ENCODE measurements at places on chromosomes 12 and 14. TPM values are rescaled to one million over a fixed set of nuclear protein-coding genes. Genes with fewer than 3 reads are reported as not detected.

SLC15A4 gene
- 19.4 TPM for total RNA-seq

ASB2 gene
- total RNA-seq: 3.5 TPM

CFAP54 gene
- total RNA-seq: 3.1 TPM

ANO4 gene
- total RNA-seq: 0.23 TPM

LTBP2 gene
- 1.3 TPM for total RNA-seq

DHRS4L2 gene
- 17.1 TPM for total RNA-seq

NGB gene
- total RNA-seq: not detected

RIN3 gene
- total RNA-seq: 12.1 TPM

SMOC1 gene
- 189 TPM for total RNA-seq

KRT80 gene
- not detected for total RNA-seq

WNT5B gene
- total RNA-seq: 14.0 TPM

DNAH10 gene
- total RNA-seq: 2.0 TPM

DNA sequence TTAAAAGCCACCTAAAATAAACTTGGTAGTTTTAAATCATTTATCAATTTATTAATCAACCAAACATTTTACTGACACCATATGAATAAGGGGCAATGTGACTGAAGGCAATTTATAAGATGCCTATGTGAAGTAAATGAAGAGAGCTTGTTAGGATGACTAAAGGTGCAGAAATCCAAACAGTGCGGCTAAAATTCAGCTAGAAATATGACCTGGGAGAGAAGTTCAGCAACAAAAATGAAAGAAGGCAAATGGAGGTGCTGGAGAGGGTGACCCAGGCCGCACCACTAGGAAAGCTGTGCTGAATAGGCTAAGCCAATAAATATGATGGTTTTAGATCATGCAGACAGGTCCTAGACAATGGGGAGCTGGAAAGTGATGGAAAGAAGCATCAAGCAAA lies 403.7 kb downstream of the BTG1 start:
- H3K4me3 ChIP-seq: no peak overlapping the region
- no peaks in the 10 kb centered on the region for H3K36me3 ChIP-seq
- no peaks in the 10 kb centered on the region for H3K4me1 ChIP-seq
- no peak overlapping the region for H3K27ac ChIP-seq

GRCh38 chr14:80560800-80561657 lies 349.7 kb upstream of the DIO2 start:
- H3K27ac ChIP-seq: no peak overlapping the region
- no peaks in the 10 kb centered on the region for H3K4me1 ChIP-seq
- H3K36me3 ChIP-seq: no peaks in the 10 kb centered on the region
- H3K27me3 ChIP-seq: no peaks in the 10 kb centered on the region
- H3K4me3 ChIP-seq: no peak overlapping the region

DNA sequence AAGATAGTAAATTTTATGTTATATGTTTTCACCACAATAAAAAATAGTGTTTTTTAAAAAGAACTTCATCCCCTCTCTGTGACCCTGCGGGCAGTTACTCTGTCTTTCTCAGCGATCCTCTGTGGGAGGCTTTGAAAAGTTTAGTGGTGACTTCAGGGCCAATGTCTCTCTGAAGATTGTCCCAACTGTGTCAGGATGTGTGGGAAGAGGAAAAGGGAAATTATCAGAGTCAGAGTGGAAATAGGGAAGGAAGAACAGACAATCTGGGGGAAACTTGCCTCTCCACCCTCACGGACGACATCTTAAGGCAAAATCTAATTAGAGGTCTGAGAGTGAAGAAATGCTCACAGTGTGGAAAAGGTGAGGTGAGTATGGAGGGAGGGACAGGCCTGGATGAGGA lies 3.5 kb upstream of the OR10P1 start:
- H3K36me3 ChIP-seq: no peaks in the 10 kb centered on the region
- DNase-seq: no peak
- H3K4me3 ChIP-seq: no peak overlapping the region

GRCh38 chr12:77788231-77789168 lies 42.2 kb upstream of the NAV3 start:
- no peaks in the 10 kb centered on the region for H3K4me1 ChIP-seq
- no peak overlapping the region for H3K4me3 ChIP-seq
- H3K27ac ChIP-seq: no peak overlapping the region
- H3K36me3 ChIP-seq: no peaks in the 10 kb centered on the region
- no peak for DNase-seq
- no peaks in the 10 kb centered on the region for H3K27me3 ChIP-seq

DNA sequence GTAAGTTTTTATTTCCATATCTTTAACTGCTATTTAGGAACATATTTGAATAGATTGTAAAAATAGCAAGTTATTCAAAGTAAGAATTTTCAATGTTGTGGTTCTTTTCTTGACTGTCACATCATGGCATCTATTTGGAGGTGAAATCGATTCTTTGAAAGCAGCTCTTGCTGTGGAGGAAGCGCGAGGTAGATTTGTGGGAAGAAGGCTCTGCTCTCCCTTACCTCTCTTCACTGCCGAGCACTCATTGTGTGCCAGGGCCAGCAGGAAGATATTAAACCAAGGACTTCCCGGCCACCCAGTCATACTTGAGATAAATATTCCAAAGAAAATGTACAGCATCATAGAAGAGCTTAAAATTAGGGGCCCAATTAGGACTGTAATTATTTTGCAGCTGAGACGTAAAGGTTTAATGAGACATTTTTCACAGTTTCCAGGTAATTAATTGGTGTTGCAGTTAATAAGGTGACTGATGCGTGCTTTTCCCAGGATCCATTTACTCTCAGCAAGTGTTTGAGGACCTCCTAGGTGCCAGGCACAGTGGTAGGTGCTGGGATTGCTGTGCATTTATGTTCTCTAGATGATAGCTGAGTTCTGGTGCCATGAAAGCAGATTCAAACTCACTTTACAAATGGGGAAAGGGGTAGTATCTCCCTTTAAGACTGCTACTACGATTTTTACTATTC lies 89.2 kb upstream of the DYNC1H1 start:
- peaks cover 45% of the 10 kb centered on the region for H3K4me1 ChIP-seq
- H3K27me3 ChIP-seq: no peaks in the 10 kb centered on the region
- no peak overlapping the region for H3K27ac ChIP-seq
- no peak overlapping the region for H3K4me3 ChIP-seq
- H3K36me3 ChIP-seq: peaks cover 5% of the 10 kb centered on the region

GRCh38 chr12:25557830-25558436 lies 4.8 kb upstream of the LMNTD1 start:
- H3K4me1 ChIP-seq: peaks cover 4% of the 10 kb centered on the region
- H3K27ac ChIP-seq: no peak overlapping the region
- H3K4me3 ChIP-seq: no peak overlapping the region
- no peaks in the 10 kb centered on the region for H3K36me3 ChIP-seq
- DNase-seq: peak; percentile 17

DNA sequence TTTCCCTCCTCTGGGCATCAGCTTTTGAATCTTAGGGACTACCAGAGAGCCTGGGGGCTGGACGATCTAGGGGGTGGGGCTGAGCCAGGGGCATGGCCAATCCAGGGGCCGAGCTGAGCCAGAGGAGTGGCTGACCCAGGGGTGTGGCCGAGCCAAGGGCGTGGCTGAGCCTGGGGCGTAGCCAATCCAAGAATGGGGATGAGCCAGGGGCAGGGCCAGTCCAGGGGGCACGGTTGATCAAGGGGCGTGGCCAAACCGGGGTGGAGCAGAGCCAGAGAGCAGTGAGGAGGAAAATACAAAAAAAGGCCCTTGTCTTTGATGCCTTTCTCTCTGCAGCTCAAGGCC lies 219.3 kb upstream of the NOS1 start:
- H3K4me3 ChIP-seq: no peak overlapping the region
- no peaks in the 10 kb centered on the region for H3K36me3 ChIP-seq
- H3K4me1 ChIP-seq: no peaks in the 10 kb centered on the region
- H3K27ac ChIP-seq: no peak overlapping the region

DNA sequence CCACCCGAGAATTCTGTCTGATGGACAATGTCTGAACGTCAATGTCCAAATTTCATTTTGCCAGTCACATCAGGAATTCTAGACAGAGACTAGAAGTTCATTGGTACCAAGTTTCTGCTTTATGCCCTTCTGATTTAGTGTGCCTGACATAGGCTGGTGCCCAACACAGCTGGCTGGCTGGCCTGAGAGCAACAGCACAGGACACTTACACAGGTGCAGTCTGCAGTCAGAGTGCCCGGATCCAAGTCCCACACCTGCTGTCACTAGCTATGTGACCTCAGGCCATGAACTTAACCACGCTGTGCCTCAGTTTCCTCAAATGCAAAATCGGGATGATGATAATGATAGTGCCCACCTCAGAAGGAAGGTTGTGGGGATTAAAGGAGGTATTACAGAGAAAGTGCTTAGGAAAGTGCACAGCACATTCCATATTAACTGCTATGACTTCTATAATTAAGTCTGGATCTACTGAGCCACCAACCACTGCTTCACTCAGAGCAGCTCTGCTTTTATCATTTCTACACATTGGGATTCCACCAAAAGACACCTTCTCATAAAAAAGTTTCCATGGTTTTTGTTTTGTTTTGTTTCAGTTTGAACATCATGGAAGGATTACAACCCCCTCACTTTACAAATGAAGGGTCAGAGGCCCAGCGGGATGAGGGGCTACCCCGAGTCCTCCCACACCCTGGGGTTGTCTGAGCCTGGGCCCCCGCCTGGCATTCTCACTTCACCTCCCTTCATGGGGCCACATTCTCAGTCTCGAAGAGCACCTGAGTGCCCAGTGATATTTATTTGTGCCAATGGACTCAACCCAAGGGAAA lies 168.8 kb upstream of the BCL2L14 start:
- no peaks in the 10 kb centered on the region for H3K4me1 ChIP-seq
- H3K27me3 ChIP-seq: no peaks in the 10 kb centered on the region
- peaks cover 5% of the 10 kb centered on the region for H3K36me3 ChIP-seq
- no peak overlapping the region for H3K4me3 ChIP-seq

DNA sequence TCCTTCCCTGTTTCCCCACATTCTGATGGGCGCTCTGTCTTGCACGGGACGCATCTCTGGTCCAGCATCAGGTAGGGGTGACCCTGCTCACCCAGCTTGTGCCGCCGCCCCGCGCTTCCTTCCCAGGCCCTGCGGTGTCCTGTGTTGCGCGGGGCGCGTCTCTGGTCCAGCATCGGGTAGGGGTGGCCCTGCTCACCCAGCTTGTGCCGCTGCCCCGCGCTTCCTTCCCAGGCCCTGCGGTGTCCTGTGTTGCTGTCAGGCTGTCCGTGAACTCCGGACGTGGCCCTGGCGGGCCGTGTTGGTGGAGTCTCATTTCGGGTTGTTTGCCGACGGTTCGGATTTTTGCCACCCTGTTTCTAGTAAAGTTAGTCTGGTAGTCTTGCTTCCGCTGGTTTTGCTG lies 6.8 kb downstream of the FBRSL1 start:
- peaks cover 18% of the 10 kb centered on the region for H3K4me1 ChIP-seq
- no peak for DNase-seq
- no peaks in the 10 kb centered on the region for H3K27me3 ChIP-seq
- peak overlapping the region; percentile 54 for H3K27ac ChIP-seq
- peak overlapping the region; percentile 70 for H3K4me3 ChIP-seq
- H3K36me3 ChIP-seq: no peaks in the 10 kb centered on the region

- no peak overlapping the region for H3K4me3 ChIP-seq
- no peaks in the 10 kb centered on the region for H3K36me3 ChIP-seq
- DNase-seq: no peak
- no peaks in the 10 kb centered on the region for H3K4me1 ChIP-seq
- H3K27ac ChIP-seq: no peak overlapping the region
Measured at GRCh38 chr14:34120185-34120977, 169.5 kb upstream of the EGLN3 start.

- H3K4me3 ChIP-seq: no peak overlapping the region
- H3K27ac ChIP-seq: no peak overlapping the region
- H3K36me3 ChIP-seq: no peaks in the 10 kb centered on the region
- peaks cover 5% of the 10 kb centered on the region for H3K27me3 ChIP-seq
- DNase-seq: no peak
Measured at GRCh38 chr12:15443611-15444010, 121.3 kb downstream of the PTPRO start.

DNA sequence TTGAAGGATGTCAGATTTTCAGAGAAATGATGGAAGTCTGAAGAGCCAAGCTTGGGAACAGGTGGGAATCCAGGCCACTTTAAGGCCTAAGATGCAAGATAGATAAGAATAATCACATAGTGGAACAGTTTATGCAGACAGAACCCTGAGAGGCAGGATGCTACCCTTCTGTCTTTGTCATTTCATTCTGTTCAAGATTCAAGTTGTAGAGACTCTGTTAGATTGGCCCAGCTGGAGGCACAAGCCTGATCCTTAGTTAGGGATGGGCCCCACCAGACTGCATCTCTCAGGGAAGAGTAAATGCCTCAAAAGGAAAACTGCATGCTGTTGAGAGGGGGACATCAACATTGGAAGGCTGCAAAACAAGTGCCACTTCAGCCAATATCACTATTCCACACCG lies 287.0 kb downstream of the PCNX1 start:
- DNase-seq: no peak
- H3K36me3 ChIP-seq: no peaks in the 10 kb centered on the region
- peaks cover 9% of the 10 kb centered on the region for H3K4me1 ChIP-seq
- no peaks in the 10 kb centered on the region for H3K27me3 ChIP-seq
- H3K4me3 ChIP-seq: no peak overlapping the region
- no peak overlapping the region for H3K27ac ChIP-seq

GRCh38 chr12:79935021-79935623 lies at the start of gene PPP1R12A:
TSS of gene PPP1R12A (minus strand) at chr12:79935097. CDS start at chr12:79934931, 166 bp downstream.
- H3K27me3 ChIP-seq: no peaks in the 10 kb centered on the region
- H3K27ac ChIP-seq: peak within 1 kb of the TSS; percentile 99
- peak within 1 kb of the TSS; percentile 100 for H3K4me3 ChIP-seq

DNA sequence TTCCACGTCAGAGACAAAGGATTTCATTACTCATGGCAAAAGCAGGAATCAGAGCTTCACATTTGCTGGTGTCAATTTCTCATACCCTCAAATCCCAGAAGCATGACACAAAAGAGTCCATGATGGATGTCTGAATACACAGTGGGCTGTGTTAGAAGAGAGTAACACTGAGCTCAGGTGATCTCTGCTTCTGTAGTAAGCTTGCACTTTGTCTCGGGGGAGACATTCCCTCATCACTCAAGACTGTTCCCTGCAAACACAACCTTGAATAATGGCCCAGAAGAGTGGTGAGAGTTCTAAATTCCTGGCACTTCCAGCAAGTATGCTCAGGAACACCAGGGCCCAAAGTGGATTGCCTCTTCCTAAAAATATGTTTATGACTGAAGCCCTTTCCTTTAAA lies 1787.2 kb upstream of the SEL1L start:
- DNase-seq: no peak
- H3K27ac ChIP-seq: no peak overlapping the region
- no peaks in the 10 kb centered on the region for H3K27me3 ChIP-seq
- H3K4me3 ChIP-seq: no peak overlapping the region

DNA sequence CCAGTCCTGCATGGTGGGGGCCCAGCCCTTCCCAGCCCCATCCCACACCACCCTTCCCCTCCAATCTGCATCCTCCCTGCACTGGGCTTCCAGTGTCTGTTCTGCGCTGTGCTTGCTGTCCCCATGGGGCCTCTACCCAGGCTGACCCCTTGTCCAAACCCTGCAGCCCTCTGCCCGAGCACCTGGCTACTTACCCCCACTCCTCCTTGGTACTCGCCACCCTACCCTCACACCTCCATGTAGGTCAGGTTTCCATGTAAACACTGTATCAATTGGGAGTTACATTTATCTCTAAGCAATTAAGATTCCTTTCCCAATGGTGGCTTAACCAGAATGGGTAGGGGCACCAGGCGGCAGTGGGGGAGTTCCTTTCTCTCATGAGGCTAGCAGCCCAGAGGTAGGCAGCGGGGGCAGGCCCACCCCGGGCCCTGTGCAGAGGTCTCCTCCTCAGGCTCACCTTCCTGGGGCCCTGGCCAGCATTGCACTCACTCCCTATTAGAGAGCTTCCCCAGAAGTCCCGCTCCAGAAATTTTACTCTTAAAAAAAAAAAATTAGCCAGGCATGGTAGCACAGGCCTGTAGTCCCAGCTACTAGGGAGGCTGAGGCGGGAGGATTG lies 76.6 kb upstream of the CCND2 start:
- H3K4me1 ChIP-seq: no peaks in the 10 kb centered on the region
- no peaks in the 10 kb centered on the region for H3K36me3 ChIP-seq
- H3K4me3 ChIP-seq: no peak overlapping the region
- H3K27ac ChIP-seq: no peak overlapping the region
- no peak for DNase-seq
- peaks cover 5% of the 10 kb centered on the region for H3K27me3 ChIP-seq
